ENCODE measurements at places on chromosomes 5 and 9. TPM values are rescaled to one million over a fixed set of nuclear protein-coding genes. Genes with fewer than 3 reads are reported as not detected.

MAP3K1 gene
- 21.3 TPM for total RNA-seq

IL33 gene
- not detected for total RNA-seq

SPINK4 gene
- not detected for total RNA-seq

CER1 gene
- total RNA-seq, result under 0.01 TPM

MAMDC2 gene
- total RNA-seq, result 42.3 TPM

TYRP1 gene
- not detected for total RNA-seq

SHB gene
- total RNA-seq, result 2.2 TPM

ANKRD20A1 gene
- total RNA-seq, result 0.54 TPM

CDH6 gene
- under 0.01 TPM for total RNA-seq

GRCh38 chr5:6488021-6488420, 39.4 kb downstream of the UBE2QL1 start:
- no peak for DNase-seq

DNA sequence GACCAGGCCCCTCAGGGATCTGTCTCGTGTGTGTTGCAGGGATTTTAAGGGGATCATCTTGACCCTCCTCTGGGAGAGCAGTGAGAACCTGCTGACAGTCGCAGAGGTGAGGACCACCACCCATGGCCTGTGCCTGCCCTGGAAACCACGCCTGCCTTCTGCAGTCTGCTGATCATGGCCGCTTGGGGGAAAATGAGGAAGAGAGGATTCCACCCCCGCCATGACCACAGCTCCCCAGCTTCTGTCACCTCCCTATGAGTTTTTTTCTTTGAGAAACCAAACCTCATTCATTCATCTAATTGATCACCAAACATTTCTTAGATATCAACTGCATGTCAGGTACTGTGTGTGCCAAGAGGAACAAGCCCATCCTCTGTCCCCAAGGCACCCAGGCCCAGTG, 46.3 kb upstream of the TDRD7 start:
- DNase-seq, result no peak

DNA sequence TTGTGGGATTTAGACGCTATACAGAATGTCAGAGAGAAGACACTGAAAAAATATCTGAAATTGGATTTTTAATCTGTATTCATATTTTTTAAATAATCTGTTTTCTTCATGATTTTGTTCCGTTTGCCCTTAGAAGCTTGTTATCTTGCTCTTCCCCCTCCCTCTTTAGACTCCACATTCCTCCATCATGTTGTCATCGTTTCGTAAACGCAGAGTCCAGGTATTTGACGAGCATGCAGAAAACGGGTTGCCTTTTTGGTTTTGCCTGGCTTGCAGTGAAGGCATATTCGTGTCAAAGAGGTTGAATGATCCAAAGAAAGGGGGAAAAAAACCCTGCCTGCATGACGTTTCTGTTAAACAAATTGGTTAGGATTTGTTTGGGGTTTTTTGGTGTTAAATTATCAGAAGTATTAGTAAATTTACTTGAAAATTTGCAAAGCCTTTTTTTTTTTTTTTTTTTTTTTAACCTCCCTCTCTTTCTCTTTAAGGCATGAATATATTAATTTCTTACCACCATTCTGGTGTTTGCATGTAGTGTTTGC, 2.9 kb downstream of the SPTAN1 start:
- DNase-seq, result no peak

DNA sequence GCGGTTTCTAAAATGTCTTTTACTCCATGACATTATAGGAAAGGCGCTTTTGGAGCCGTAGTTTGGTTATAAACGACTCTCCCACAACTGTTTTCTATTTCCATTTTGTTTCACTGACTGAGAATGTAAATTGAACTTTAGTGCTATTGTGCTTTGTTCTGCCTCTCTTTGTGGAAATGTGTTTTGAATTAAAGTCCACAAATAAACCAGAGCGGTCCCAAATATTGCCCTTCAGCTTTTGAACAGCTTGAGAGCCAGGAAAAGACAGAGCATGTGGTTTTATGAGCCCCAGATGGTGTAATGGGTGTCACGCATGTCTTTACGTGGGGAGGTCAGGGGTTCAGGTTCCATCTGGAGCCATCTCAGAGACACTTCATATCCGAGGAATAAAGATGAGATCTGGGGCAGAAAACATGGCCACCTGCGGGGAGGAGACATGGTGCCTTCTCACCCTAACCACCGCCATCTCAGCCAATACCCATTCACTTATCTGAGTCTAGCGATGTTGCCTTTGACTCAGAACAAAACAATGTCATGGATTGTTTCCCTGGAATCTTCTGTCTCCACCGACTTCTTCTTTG, 42.5 kb upstream of the ROR2 start:
- no peak for DNase-seq

- DNase-seq, result no peak
Measured at GRCh38 chr5:148085977-148086705, 22.4 kb downstream of the SPINK5 start.

GRCh38 chr5:74280306-74280705, 360.2 kb downstream of the ENC1 start:
- no peak for DNase-seq

DNA sequence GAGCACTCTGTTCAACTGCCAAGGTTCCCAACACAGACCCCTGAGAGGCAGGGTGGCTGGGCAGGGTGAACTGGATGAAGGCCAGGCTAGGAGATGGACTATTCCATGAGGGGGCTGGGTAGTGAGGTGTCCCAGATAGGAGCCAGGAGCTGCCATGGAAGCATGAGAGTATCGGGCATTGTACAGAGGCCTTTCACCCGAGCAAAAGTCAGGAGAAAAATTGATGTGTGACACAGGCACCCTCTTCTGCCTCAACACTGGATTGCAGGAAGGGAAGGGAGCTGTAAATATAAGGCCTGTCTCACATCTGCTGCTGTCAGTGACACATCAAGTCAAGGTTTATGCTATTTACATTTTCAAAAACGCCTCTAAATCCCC, 74.6 kb downstream of the UBAP1 start:
- no peak for DNase-seq

DNA sequence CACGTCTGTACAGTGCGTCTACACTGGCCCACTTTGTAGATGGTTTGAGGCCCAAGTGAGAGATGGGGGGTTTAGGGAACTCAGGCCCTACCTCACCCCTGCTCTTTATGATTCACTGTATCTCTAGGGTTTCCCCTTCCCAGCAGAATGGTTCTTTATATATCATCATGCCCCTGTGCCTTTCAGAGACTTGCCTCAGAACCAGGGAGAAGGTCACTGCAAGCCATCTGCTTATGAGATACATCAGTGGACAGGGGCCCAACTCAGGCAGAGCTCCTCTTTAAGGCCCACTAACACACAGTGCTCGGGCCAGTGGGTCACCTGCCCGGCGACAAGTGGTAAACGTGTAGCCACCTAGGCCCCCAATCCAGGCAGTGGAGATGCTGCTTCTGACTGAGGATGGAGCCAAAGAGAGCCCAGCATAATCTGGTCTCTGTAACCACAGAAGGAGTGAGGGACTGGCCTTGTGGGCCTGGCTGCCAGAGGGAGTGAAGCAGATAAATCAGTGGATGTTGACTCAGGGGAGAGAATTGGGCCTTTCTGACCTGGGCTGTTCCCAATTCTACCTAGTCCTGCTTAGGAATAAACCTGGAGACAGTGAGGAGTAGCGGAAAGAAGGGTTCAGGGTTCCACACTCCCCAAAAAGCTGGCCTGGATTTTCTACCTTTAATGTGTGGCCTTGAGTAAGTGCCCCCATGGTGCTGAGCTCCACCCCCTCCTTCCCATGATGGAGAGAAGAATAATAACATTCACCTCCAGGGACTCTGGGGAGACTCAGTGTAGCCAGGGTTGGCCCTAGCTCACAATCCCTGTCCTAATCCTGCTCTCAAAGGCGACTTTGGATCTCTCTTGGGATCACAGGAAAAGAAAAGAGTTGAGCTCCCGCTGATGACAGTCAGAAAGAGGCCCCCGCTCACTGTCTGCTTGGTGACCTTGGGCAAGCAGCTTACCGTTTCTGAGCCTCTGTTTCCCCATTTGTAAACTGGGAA, 2.8 kb upstream of the DUSP1 start:
- no peak for DNase-seq

DNA sequence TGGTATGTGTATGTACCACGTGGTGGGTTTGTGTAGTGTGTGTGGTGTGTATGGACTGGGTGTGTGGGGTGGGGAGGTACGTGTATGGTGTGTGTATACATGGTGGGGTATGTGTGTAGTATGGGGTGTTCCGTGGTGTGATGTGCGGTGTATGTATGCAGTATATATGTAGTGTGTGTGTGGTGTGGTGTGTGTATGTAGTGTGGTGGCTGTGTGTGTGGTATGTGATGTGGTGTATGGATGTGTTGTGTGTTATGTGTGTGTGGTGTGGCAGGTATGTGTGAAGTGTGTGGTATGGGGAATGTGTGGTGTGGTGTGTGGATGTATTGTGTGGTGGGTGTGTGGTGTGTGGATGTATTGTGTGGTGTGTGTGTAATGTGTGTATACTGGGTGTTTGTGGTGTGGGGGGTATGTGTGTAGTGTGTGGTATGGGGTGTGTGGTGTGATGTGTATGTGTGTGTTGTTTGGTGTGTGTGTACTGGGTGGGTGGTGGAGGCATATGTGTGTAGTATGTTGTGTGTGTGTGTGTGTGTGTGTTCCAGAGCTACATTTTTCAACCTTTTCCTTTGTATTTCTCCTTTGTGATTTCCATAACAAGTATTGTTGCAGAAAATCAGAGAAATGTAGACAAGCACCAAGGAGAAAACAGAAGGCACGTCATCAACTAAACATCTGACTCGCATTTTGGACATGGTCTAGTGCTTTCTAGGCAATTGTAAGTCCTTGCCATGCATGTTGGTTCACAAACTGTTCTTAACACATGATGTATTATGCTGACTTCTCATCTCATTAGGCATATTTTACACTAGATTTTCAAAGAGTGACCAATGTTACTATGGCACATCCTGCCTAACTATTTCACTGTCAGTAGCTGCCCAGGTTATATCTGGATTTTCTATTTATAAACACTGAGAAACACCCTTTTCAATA, 13.2 kb downstream of the SEMA4D start:
- DNase-seq, result no peak

DNA sequence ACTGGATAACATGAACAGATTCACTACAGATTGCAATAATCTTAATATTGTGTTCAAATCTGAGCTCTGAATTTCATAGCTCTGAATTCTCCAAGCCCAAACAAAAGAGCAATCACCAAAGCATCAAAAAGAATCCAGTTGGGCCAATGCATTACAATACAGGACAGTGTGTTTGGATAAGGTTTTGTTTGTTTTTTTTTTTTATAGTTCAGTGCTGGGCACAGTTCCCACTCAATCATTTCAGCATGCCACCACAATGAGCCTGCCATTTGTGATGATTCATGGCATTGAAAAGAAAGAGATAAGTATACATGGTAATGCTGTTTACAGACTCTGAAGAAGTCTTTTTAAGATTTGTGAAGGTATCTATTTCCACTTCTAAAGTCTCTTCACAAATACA, 1.7 kb upstream of the HTR1A start:
- no peak for DNase-seq
